ENCODE measurements at places on chromosomes 1 and 21. TPM values are rescaled to one million over a fixed set of nuclear protein-coding genes. Genes with fewer than 3 reads are reported as not detected.

GPX7 gene
- total RNA-seq = 8.9 TPM

COA7 gene
- 28.6 TPM for total RNA-seq

THEM5 gene
- not detected for total RNA-seq

NDC1 gene
- 29.2 TPM for total RNA-seq

AGT gene
- total RNA-seq = not detected

SMYD2 gene
- 22.0 TPM for total RNA-seq

DISP1 gene
- 3.9 TPM for total RNA-seq

MTF1 gene
- 18.9 TPM for total RNA-seq

CD1E gene
- not detected for total RNA-seq

TEDDM1 gene
- total RNA-seq = not detected

IGSF3 gene
- total RNA-seq = 2.2 TPM

LORICRIN gene
- not detected for total RNA-seq

PAQR6 gene
- total RNA-seq = 1.6 TPM

KRTAP11-1 gene
- not detected for total RNA-seq

PPIE gene
- 42.6 TPM for total RNA-seq

OVAAL gene
- total RNA-seq = not detected

C1orf94 gene
- not detected for total RNA-seq

MTMR11 gene
- total RNA-seq = 11.2 TPM

TRIM67 gene
- total RNA-seq = not detected

BNIPL gene
- total RNA-seq = 0.42 TPM

S100A9 gene
- not detected for total RNA-seq

KRTAP10-6 gene
- not detected for total RNA-seq

Measured in endothelial cell of umbilical vein (primary cell).